ENCODE measurements at places on chromosomes 3 and 15.
A peak's percentile ranks its signal among the peaks of the same experiment; 100 is the strongest.

DNA sequence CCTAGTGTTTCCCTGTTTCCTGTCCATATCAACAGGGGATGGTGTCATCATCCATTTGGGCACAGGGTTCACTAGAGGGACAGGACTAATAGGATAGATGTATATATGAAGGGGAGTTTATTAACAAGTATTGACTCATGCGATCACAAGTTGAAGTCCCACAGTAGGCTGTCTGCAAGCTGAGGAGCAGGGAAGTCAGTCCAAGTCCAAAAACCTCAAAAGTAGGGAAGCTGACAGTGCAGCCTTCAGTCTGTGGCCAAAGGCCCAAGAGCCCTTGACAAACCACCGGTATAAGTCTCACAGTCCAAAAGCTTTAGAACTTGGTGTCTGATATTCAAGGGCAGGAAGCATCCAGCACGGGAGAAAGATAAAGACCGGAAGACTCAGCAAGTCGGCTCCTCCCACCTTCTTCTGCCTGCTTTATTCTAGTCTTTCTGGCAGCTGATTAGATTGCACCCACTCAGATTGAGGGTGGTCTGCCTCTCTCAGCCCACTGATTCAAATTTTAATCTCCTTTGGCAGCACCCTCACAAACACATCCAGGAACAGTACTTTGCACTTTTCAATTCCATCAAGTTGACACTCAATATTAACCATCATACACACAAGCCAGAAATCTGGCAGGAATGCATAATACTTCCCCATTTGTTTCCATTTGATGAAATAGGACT, 43.4 kb downstream of the CD200 start:
- no peak for DNase-seq

- DNase-seq = peak; percentile 9
Observed at GRCh38 chr3:183306798-183307671, 54.0 kb downstream of the B3GNT5 start.

DNA sequence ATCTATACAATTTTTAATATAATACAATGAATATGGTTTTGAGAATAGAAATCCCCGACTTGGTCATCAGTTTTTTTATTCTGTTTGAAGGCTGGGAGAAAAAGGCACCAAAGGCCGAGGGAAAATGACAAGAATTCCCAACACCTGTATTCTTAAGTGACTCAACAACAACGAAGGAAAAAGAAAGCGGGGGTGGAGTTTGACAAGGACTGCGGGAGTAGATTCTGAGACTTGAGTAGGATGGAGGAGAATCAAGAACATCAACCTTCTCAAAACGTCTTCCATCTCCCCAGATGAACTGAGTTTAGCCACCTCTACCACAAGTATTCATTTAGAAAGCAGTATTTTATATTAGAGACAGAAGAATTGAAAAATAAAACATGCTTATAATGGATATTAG, 107.2 kb downstream of the IGSF11 start:
- no peak for DNase-seq

- DNase-seq = no peak
Observed at GRCh38 chr3:11284011-11284410, 11.8 kb downstream of the ATG7 start.

GRCh38 chr3:79027593-79027992, 740.2 kb downstream of the ROBO1 start:
- DNase-seq = no peak

- DNase-seq = peak; percentile 21
Observed at GRCh38 chr3:126982126-126982470, 817 bp upstream of the PLXNA1 start.

GRCh38 chr15:52343831-52344230, 48.2 kb upstream of the MYO5C start:
- DNase-seq = no peak

Measured in stimulated activated CD8-positive, alpha-beta memory T cell treated with anti-CD3 and anti-CD28 coated beads, Interleukin-2, amount 100 ng/mL, for 1 hour (primary cell).